ENCODE measurements at places on chromosomes 11 and 22.

DNA sequence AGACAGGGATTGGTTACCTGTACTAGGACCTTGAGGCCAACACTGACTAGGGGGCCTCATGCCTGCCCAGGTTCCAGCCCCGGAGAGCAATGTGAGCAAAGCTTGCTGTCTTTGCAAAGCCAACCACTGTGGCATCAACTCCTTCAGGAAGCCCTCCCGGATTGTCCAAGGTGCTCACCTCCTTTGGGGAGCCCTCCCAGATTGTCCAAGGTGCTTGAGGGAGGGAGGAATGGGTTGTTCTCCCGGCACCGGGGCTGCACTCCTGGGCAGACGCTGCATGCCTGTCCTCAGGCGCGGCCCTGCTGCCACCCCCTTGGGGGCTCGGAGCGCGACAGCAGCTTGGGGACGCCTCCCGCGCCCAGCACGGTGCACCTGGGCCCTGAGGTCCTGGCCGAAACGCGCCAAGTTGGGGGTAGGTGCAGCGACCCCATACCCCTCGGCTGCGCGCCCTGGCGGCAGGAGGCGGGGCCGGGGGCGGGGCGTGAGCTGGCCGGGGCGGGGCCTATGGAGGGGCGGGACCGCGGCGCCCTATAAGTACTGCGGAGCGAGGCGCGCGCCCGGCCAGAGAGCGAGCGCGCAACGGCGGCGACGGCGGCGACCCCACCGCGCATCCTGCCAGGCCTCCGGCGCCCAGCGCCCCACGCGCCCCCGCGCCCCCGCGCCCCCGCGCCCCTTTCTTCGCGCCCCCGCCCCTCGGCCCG lies at the start of gene CD81:
Gene CD81, plus strand, starts transcription at position 560 of the 701 bp plus-strand sequence. CDS start 240 bp downstream, outside the sequence.
- peak; percentile 84 for ATAC-seq

DNA sequence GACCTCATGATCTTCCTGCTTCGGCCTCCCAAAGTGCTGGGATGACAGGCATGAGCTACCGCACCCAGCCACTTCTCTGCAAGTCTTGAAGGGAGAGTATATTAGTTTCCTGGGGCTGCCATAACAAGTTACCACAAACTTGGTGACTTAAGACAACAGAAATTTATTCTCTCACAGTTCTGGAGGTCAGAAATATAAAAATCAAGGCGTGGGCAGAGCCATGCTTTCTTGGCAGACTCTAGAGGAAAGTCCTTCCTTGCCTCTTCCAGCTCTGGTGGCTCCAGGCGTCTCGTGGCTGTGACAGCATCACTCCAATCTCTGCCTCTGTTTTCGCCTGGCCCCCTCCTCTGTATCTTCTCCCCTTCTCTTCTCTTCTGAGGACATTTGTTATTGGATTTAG lies 110.2 kb upstream of the NAV2 start:
- no peak for ATAC-seq

DNA sequence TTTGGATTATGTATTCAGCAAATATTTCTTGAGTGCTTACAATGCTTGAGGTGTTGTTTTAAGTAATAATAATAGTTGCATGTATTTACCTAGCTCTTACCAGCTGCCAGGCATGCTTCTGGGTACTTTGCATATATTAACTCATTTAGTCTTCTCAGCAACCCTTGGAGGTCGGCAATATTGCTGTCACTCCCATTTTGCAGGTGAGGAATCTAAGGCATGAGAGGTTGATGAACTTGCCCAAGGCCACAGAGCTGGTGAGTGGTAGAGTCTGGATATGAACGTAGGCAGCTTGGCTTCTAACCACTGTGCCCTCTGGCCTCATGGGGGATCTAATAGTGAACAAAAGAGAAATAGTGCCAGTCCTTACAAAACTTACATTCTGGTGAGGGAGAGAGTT lies 92.9 kb downstream of the PARVA start:
- no peak for ATAC-seq

DNA sequence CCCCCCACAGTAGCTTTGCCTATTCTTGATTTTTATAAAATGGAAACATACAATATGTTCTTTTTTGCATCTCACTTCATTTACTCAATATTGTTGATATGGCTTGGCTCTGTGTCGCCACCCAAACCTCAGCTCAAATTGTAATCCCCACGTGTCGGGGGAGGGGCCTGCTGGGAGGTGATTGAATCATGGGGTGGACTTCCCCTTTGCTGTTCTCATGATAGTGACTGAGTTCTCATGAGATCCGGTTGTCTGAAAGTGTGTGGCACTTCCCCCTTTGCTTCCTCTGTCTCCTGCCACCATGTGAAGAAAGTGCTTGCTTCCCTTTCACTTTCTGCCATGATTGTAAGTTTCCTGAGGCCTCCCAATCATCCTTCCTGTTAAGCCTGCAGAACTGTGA lies 431.3 kb downstream of the MN1 start:
- no peak for ATAC-seq

GRCh38 chr22:41992496-41992895 lies 6.1 kb upstream of the WBP2NL start:
- ATAC-seq: no peak

DNA sequence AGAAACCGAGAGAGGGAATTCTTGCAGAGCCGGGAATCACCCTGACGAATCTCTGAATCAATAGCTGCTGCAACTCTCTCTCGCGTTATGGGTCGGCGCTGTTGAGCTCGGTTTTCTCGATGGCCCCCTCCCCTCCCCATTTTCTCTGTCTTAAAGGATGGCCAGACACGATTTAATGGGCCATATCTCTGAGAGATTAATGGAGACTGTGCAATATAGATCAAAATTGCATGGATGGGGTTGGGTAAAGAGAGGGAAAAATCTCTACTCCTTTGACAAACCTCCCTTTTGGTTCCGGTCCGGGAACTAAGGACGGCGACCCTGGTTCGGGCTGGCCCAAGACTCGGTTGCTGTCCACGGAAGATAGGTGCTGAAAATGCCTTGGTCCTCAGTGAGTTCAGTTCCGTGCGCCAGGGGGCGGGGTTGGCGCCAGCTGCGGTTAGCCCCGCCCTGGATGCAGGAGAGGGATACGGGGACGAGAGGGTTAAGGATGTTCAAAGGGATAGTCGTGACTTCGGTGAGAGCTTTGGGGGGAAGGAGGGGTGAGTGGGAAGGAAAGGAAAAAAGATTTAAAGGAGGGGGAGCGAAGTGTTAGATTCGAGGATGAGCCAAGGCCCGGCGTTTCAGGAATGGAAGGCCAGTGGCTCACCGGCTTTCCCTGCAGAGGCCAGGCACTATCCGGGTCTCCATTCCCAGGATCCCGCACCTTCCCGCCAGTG lies 103.6 kb upstream of the HSD17B12 start:
- no peak for ATAC-seq

- ATAC-seq: peak; percentile 82
Measured at GRCh38 chr22:17980638-17981051, 43.7 kb downstream of the MICAL3 start.

GRCh38 chr11:118128721-118129470 lies 23.7 kb downstream of the SCN4B start:
- ATAC-seq: no peak

GRCh38 chr11:47326198-47326597 lies 26.3 kb downstream of the MYBPC3 start:
- no peak for ATAC-seq

GRCh38 chr11:34512840-34513681 lies 533 bp downstream of the ELF5 start:
- ATAC-seq: peak; percentile 91

- ATAC-seq: no peak
Measured at GRCh38 chr11:114773541-114774338, 95.4 kb downstream of the NXPE2 start.

- ATAC-seq: no peak
Measured at GRCh38 chr11:119373921-119374631, 7.4 kb downstream of the USP2 start.

GRCh38 chr11:97963528-97964331 lies 1057.0 kb upstream of the CNTN5 start:
- no peak for ATAC-seq

GRCh38 chr11:130646881-130647280 lies 198.4 kb downstream of the ADAMTS15 start:
- ATAC-seq: no peak

GRCh38 chr11:127997594-127997993 lies 589.8 kb downstream of the ETS1 start:
- ATAC-seq: no peak

DNA sequence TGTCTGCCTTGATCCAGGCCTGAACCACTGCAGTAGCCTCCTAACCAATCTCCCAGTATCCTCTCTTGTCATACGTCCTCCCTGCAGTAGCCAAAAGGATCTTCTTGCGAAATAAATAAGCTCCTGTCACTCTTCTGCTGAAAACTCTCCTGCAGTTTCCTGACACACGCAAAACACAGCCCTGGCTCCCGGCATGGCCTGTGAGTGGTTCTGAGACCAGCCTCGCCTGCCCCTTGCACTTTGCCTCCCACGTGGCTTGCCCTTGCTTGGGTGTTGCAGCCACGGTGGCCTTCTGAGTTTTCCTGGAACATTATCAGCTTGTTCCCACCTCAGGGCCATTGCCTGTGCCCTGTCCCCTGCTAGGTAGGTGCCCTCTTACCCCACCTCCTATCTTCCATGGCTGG lies 7.2 kb downstream of the ZC3H7B start:
- ATAC-seq: no peak

DNA sequence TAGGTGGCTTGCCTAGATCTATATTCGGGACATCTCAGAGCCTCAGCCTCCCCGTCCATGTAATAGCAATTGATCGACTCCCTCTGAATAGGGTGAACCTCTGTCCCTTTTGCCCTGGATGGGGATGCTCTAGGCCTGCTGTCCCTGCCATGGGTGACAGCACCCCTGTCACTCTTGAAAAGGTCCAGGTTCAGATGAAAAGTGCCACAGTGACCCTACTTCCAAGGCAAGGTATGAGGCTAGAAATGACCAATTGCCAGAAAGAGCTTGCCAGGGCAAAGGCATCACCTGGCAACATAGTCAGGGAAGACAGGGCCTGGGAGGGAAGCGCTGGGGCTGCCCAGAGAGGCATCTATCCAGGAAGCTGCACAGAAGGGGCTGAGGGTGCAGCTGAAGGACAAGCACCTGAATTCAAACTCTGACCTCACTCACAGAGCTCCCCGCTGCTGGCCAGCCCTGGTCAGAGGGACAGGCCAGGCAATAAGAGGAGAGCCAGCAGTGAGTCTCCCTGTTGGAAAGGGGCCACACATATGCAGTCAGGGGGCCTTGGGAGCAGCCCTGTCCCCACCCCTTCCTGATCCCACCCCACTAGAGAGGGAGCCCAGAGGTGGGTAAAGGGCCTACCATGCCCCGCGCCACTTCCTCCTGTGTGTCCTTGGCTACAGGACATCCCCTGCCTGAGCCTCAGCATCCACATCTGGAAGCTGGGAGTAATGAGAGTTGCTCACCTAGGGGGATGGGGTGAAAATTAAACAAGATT lies 9.0 kb upstream of the APOBEC3A start:
- no peak for ATAC-seq

DNA sequence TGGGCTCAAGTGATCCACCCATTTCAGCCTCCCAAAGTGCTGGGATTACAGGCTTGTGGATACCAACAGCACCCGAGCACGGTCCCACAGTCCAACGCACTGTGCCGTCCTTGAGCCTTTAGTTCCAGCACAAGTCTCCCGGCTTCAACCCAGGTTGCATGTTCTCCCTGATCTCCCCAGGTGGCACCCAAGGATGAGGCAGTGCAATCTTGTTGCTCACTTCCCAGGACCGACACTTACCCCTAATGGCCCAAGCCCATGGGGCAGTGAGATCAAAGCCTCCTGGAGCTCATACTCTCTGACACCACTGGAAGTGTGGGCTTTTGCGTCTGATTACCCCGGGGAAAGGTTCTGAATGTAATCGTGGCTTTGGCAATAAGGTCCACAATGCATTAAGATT lies 3.5 kb downstream of the PRAME start:
- no peak for ATAC-seq

GRCh38 chr11:72333661-72334060 lies 89.7 kb upstream of the PHOX2A start:
- ATAC-seq: no peak

GRCh38 chr11:15649371-15650104 lies 534.8 kb downstream of the INSC start:
- no peak for ATAC-seq

DNA sequence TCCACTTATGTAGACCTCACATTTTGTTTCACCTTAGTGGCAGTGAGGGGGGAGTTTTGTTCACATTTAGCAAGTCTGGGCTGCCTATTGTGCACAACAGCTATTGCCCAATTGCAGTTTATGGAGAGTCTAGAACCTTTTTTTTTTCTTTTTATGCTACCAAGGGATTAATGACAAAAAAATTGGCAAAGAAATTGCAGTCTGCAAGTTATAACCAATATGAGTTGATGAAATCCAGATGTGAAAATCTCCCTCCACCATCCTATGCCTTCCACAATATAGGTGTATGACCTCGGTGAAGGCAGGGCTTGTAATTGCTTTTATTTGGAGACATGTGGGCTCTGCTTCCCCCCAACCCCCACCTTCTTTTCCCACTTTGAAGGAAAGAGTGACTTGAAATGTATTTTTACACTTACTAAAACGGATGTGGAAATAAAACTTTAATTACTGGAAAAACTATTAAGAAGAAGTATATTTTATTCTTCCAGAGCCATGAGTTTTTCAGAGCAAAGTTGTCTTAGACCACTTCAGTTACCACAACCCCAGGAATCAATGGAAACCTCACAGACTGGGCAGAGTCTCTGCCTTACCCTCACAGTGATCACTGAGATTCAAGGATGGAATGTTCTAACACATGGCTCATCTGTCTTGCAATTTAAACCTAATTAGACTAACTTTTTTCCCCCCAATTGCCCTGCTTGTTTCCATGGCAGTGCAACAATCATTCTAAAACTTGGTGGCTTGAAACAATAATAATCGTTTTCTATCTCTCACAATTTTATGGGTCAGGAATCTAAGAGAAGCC lies 120.8 kb upstream of the SLC5A12 start:
- ATAC-seq: no peak

- ATAC-seq: no peak
Measured at GRCh38 chr11:94857337-94857736, 89.2 kb downstream of the AMOTL1 start.

GRCh38 chr11:24697522-24698111 lies 200.8 kb downstream of the LUZP2 start:
- no peak for ATAC-seq

GRCh38 chr11:134911514-134912180 lies 499.6 kb upstream of the B3GAT1 start:
- ATAC-seq: no peak
